Endothelial cell of coronary artery (primary cell): ENCODE measurements at places on chromosomes 12 and 14. TPM values are rescaled to one million over a fixed set of nuclear protein-coding genes. Genes with fewer than 3 reads are reported as not detected.

Gene TESPA1
- total RNA-seq, result not detected in 2 replicates

Gene TCL1B
- total RNA-seq, result not detected in 2 replicates

Gene ASIC1
- 0.36 and 1.0 TPM in 2 replicates for total RNA-seq

Gene APEX1
- total RNA-seq, result 60.0 and 85.9 TPM in 2 replicates

Gene CATSPERB
- total RNA-seq, result not detected in 2 replicates

Gene CFAP54
- 18.4 and 22.4 TPM in 2 replicates for total RNA-seq

Gene SAMD15
- total RNA-seq, result 0.94 and 2.6 TPM in 2 replicates

Gene CCDC92
- 5.0 and 7.9 TPM in 2 replicates for total RNA-seq

Gene C14orf119
- total RNA-seq, result 57.6 and 64.3 TPM in 2 replicates

Gene CMA1
- not detected in 2 replicates for total RNA-seq

Gene ATP2B1
- total RNA-seq, result 23.5 and 32.5 TPM in 2 replicates

Gene NELL2
- total RNA-seq, result 0.18 TPM in 1 of 2 replicates, not detected in the other

Gene RERGL
- not detected in 2 replicates for total RNA-seq

Gene SIX6
- total RNA-seq, result not detected in 2 replicates

Gene HOXC11
- not detected in 2 replicates for total RNA-seq

Gene TMEM106C
- total RNA-seq, result 38.6 and 65.9 TPM in 2 replicates

Gene ADAMTS20
- total RNA-seq, result not detected in 2 replicates

Gene PTPRB
- total RNA-seq, result 105 and 187 TPM in 2 replicates

Gene CCDC77
- 6.3 and 11.4 TPM in 2 replicates for total RNA-seq

Gene ATL1
- total RNA-seq, result 0.81 and 1.4 TPM in 2 replicates

Gene GPR137C
- 0.45 and 0.94 TPM in 2 replicates for total RNA-seq

Gene MED6
- total RNA-seq, result 19.9 and 21.3 TPM in 2 replicates

Gene TAS2R10
- total RNA-seq, result 0.66 and 0.72 TPM in 2 replicates

Gene B4GALNT3
- total RNA-seq, result not detected in 2 replicates

Gene GALC
- 14.6 and 17.7 TPM in 2 replicates for total RNA-seq

Gene LRP1-AS
- total RNA-seq, result not detected in 2 replicates

Gene PLEKHA5
- 12.9 and 13.5 TPM in 2 replicates for total RNA-seq

Gene PLEKHG7
- not detected in 2 replicates for total RNA-seq

Gene SERPINA3
- total RNA-seq, result 0.18 and 36.9 TPM in 2 replicates

Gene CCDC175
- total RNA-seq, result not detected in 2 replicates

Gene NKX2-8
- total RNA-seq, result not detected in 2 replicates

Gene POTEM
- not detected in 2 replicates for total RNA-seq

Gene ADCY4
- total RNA-seq, result 37.2 and 43.1 TPM in 2 replicates

Gene OR6C2
- total RNA-seq, result not detected in 2 replicates

Gene ZFYVE1
- 17.5 and 19.4 TPM in 2 replicates for total RNA-seq

Gene IRF2BPL
- 8.3 and 14.8 TPM in 2 replicates for total RNA-seq

Gene DIP2B
- 27.4 and 27.5 TPM in 2 replicates for total RNA-seq

Gene TAS2R46
- 1.3 and 3.1 TPM in 2 replicates for total RNA-seq
